Muscle of arm (tissue), 14 donors: ENCODE measurements at places on chromosomes 7 and 10.

DNA sequence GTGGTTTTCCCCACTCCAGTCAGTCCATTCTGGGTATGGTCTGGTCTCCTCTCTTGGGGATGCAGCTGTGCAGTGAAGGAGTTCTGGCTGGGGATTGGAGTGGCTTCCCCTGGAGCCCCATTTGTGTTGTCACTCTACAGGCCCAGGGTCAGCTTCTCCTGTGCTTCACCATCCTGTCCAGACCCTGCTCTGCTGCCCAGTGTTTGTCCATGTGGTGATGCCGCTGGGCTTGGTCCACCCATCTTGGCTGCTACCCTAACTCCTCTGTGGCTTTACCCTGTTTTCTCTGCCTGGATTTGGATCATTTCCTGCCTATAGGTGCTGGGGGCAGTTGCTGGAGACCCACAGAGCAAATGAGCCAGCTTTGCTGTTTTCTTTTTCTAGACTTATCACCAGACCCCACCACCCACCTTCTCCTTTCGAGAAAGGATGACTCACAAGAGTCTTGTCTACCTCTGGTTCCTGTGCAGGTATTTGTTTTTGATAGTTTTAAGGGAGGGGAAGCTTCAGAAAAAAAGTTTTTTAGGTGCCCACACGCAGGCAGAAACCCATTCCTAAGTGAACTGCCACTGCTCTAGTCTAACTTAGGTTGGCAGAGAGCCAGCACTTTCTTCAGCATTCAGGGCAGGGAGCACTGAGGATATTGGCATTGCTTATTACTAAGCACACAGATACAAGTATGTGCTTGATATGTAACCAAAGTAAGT, 8.5 kb downstream of the ZDHHC16 start:
- no peak for DNase-seq

- DNase-seq = no peak
These were observed 32.1 kb upstream of the PIK3AP1 start for GRCh38 chr10:96752375-96752774.

- DNase-seq = no peak
These were observed 8.8 kb downstream of the BLVRA start for GRCh38 chr7:43767311-43767710.

- DNase-seq = peak; percentile 78
These were observed 175.7 kb upstream of the AUTS2 start for GRCh38 chr7:69422574-69422985.

GRCh38 chr10:94846204-94846603, 83.7 kb downstream of the CYP2C19 start:
- no peak for DNase-seq

DNA sequence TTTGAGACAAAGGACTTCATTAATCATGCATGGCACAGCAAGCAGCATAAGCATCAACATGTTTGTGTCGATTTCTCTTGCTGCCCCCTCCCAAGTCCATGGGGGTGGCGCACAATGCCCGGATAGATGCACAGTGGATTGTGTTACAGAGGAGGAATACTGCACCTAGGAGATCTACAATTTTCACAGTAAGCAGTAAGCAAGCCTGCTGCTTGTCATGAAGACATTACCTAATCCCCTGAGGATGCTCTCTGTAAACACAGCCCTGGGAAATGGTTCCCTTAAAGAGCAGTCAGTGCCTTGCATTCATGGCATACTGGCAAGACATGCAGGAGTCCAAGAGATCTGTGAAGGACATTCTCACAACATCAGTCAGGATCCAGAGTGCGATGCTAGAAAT, 137.7 kb downstream of the ETV1 start:
- no peak for DNase-seq

DNA sequence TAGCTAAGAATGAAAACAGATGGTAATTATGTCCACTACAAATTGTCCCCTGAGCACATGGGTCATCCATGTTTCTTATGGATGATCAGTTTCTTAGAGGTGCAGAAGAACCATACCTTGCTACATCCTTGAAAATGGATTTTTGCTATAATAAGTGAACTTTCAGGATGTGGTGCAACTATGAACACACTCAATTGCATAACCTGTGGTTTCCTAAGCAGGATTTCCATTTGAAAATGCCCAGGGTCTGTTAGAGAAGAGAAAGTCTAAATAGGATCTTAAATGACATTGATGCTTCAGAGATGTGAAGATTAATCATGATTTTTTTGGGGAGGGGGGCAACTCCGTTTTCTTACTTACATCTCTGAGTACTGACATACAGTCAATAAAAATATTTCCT, 39.6 kb upstream of the CACNB2 start:
- DNase-seq = no peak

DNA sequence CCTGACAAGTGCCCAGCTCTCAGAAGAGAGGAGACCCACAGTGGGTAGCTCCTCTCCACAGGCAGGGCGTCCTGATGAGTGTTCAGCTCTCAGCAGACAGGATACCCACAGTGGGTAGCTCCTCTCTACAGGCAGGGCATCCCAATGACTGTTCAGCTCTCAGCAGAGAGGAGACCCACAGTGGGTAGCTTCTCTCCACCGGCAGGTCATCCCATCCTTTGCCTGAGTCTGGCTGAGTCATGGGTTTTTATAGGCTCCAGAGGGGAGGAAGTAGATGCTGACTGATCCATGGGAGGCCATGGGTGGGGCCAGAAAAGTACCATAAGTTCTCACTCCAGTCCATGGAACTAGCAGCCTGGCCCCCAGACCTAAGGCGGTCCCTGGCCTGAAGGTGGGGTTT, 18.5 kb downstream of the CFAP70 start:
- no peak for DNase-seq

DNA sequence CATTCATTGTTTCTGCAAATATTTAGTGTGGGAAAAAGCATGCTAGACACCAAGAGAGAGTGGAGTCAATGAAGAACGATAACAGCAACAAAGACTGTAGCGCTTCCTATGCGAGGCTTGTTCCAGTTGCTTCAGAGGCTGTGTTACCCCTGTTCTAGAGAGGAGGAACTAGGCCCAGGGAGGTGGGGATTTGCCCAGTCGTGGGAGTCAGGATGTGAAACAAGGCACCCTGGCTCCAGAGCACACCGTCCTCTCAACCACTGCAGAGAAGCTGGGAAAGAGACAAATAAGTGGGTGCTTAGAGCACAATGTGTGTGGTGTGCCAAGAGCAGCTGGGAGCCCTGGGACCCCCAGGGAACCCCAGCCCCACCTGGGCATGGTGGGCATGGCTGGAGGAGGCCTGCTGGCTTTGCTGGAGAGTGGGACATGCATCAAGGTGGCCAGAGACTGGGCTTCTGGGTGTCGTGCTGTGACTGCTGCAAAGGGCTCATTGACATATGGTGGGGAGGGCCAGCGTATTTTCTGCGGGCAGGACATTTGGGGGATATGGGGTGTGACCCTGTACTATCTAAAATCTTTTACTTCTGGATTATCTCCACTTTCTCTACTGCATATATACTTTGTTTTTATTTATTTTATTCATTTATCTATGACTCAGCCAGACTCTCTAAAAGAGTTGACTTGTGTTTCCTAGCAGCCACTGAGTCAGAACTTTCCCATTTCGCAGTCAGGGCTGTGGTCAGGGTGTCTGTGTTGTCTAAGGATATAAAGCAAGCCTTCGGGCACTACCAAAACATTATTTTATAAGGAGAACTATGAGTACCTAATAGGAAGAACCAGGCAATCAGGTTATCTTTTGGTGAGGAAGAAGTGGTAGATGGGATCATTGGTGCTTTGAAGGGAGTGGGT, 95.4 kb downstream of the TCF7L2 start:
- no peak for DNase-seq

GRCh38 chr10:111076682-111077478, at the start of gene ADRA2A:
Gene ADRA2A, plus strand, starts transcription at chr10:111077029. Its CDS starts 968 bp downstream, at chr10:111077997.
- peak; percentile 34 for DNase-seq

DNA sequence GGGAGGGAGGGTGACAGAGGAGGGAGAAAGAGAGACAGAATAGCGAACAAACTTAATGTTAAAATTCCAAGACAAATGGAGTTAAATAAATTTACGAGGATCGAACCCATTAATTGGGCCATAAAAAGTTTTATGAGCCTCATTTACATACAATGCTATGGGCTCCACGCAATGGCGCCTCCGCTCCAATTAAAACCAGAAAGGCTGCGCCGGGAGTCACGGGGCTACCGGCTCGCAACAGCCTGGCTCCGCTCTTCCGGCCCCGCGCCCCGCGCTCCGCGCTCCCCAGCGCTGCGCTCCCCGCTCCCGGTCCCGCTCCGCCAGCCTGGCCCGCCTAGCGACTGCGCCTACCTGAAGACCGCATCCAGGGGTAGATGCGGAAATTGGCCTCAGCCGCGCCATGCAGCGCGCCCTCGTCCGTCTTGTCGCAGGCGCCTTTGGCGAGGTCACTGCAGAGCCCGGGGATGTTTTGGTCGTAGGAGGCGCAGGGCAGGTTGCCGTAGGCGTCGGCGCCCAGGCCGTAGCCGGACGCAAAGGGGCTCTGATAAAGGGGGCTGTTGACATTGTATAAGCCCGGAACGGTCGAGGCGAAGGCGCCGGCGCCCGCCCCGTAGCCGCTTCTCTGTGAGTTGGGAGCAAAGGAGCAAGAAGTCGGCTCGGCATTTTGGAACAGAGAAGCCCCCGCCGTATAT, 513 bp downstream of the HOXA7 start:
- no peak for DNase-seq

DNA sequence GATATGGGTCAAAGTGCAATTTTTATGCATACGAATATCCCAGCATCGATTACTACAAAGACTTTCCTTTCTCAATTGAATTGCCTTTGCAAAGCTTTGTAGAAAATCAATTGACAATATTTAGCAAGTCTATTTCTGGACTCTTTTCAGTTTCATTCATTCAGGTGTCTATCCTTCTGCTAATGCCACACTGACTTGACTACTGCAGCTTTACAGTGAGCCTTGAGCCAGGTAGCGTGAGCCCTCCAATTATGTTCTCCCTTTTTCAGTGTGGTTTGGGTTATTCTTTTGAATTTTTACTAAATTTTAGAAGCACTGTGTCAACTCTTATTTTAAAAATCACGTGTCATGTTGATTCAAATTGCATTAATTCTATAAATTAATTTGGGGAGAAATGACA, 19.5 kb upstream of the AKR1E2 start:
- DNase-seq = no peak

GRCh38 chr7:28998105-28998504, 40.0 kb upstream of the TRIL start:
- no peak for DNase-seq

GRCh38 chr10:79937701-79938151, 11.2 kb downstream of the SFTPD start:
- DNase-seq = peak; percentile 28

GRCh38 chr10:1873661-1874315, 136.5 kb upstream of the ADARB2 start:
- DNase-seq = no peak

- DNase-seq = no peak
These were observed 27.3 kb upstream of the KNDC1 start for GRCh38 chr10:133132473-133133291.

- no peak for DNase-seq
These were observed 42.0 kb downstream of the COL1A2 start for GRCh38 chr7:94436700-94437099.

GRCh38 chr7:110564246-110564645, 526.7 kb upstream of the LRRN3 start:
- peak; percentile 12 for DNase-seq

DNA sequence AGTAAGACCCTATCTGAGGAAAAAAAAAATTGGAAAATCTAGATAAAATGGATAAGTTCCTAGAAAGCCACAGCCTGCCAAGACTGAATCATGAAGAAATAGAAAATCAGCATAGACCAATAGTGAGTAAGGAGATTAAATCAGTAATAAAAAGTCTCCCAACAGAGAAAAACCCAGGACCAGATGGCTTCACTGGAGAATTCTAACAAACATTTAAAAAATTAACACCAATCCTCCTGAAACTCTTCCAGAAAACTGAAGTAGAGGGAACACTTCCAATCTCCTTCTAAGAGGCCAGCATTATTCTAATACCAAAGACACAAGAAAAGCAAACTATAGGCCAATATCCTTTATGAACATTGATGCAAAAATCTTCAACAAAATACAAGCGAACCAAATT, 8.8 kb upstream of the LIMK1 start:
- DNase-seq = no peak

DNA sequence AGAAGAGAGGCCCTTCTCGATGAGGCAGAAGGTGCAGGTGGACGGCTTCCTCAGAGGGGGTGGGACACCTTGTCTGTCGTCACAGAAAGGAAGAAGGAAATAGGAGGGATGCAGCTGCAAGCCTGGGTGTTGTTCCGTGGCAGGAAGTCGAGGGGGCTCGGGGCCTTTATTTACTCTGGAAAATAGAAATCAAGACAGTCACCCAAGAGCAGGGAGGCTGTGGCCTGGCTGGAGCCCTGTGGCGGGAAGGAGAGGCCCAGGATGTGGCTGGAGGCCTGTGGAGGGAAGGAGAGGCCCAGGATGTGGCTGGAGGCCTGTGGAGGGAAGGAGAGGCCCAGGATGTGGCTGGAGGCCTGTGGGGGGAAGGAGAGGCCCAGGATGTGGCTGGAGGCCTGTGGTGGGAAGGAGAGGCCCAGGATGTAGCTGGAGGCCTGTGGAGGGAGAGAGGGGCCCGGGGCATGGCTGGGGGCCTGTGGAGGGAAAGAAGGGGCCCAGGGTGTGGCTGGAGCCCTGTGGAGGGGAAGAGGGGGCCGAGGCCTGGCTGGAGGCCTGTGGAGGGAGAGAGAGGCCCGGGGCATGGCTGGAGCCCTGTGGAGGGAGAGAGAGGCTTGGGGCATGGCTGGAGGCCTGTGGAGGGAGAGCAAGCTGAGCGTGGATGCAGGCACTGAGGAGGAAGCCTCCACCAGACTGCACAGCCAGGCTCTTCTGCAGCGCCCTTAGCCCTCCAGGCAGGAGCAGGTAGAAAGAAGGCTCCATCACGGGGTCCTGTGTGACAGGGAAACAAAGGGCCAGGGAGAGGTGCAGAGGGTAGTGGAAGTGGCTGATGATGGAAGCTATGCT, 97.3 kb upstream of the SFMBT2 start:
- DNase-seq = no peak

- no peak for DNase-seq
These were observed 27.8 kb upstream of the NUB1 start for GRCh38 chr7:151313857-151314256.

DNA sequence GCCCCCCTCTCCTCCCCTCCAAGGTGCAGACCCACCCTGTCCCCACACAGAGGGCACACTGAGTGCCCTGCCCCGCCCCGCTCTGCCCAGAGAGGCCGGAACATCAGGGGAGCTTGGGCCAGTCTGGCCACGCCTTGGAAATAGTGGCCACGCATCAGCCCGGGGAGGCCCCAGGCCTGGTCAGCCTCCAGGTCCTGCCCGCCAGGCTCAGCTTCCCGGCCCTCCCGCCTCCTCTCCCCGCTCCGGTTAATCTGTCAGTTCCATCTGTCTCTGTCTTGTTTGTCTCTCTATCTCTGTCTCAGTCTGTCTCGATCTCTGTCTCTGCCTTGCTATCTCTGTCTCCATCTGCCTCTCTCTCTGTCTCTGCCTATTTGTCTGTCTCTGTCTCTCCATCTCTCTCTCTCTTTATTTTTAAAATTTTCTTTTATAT, 28.9 kb upstream of the TNRC18 start:
- DNase-seq = no peak

- DNase-seq = no peak
These were observed 68.7 kb upstream of the PAPSS2 start for GRCh38 chr10:87590705-87591588.
